ENCODE measurements at places on chromosomes 5 and 9. TPM values are rescaled to one million over a fixed set of nuclear protein-coding genes. Genes with fewer than 3 reads are reported as not detected.

Gene KCNT1
- not detected for polyA plus RNA-seq

Gene NRARP
- polyA plus RNA-seq: 0.37 TPM

Gene CCDC192
- not detected for polyA plus RNA-seq

Gene WNT8A
- not detected for polyA plus RNA-seq

Gene WDR31
- polyA plus RNA-seq: 0.12 TPM

Gene C5orf58
- not detected for polyA plus RNA-seq

Gene PLAC8L1
- polyA plus RNA-seq: not detected

Gene TXNDC8
- not detected for polyA plus RNA-seq

Gene SCGB3A2
- not detected for polyA plus RNA-seq

Gene DPM2
- polyA plus RNA-seq: 53.4 TPM

Gene CLTA
- 55.3 TPM for polyA plus RNA-seq

DNA sequence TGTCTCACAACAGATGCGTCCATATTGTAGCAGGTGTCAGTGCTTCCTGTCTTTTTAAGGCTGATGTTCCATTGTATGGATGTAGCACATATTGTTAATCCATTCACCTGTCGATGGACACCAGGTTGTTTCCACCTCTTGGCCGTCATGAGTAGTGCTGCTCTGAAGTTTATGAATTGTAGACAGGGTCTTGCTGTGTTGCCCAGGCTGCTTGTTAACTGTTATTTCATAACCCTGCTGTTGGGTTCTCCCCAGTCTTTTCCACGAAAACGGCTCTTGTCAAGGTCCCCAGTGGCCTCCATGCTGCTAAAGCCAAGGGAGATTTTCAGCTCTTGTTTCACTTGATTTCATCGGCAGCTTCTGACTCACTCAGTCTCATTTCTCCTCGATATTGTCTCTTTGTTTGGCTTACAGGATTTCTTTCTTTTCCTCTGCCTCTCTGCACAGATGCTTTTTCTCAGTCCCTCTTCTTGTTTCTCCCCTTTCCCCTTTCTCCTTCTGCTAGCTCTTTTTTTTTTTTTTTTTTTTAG is 12.1 kb upstream of the PSD2 start:
- H3K4me3 ChIP-seq: no peak overlapping the region
- peaks cover 5% of the 10 kb centered on the region for H3K36me3 ChIP-seq
- peaks cover 6% of the 10 kb centered on the region for H3K4me1 ChIP-seq
- no peak overlapping the region for H3K27ac ChIP-seq
- H3K27me3 ChIP-seq: peaks cover 28% of the 10 kb centered on the region

- H3K36me3 ChIP-seq: peaks cover 3% of the 10 kb centered on the region
- DNase-seq: no peak
- H3K4me3 ChIP-seq: no peak overlapping the region
- no peaks in the 10 kb centered on the region for H3K27me3 ChIP-seq
These were observed 24.4 kb downstream of the RNF145 start for GRCh38 chr5:159184858-159185381.

DNA sequence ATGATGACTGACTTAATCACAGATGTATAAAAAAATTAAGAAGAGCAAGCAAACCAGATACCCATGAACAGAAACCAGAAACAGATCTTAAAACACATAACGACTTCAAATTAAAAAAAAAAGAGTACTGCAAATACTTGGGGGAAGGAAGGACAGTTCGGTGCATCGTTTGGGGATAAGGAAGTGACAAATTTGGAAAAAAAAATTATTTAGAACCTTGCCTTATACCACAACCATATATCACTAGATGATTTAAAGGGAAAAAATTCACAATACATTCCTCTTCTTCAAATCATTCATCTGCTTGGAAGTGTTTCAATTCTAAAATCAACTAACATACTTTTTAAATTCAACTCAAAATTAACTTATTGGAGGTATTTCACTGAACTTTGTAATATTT is 1038.6 kb upstream of the DMAC1 start:
- H3K4me3 ChIP-seq: no peak overlapping the region
- H3K36me3 ChIP-seq: no peaks in the 10 kb centered on the region
- H3K4me1 ChIP-seq: no peaks in the 10 kb centered on the region
- H3K27me3 ChIP-seq: no peaks in the 10 kb centered on the region
- DNase-seq: no peak

- DNase-seq: no peak
- peak overlapping the region; percentile 71 for H3K4me3 ChIP-seq
- no peak overlapping the region for H3K27ac ChIP-seq
- H3K27me3 ChIP-seq: peaks cover 42% of the 10 kb centered on the region
- H3K36me3 ChIP-seq: peaks cover 10% of the 10 kb centered on the region
These were observed 1.5 kb downstream of the RASGRF2 start for GRCh38 chr5:80961376-80962281.

GRCh38 chr5:37435261-37435660 is 56.1 kb downstream of the WDR70 start:
- DNase-seq: no peak
- H3K27me3 ChIP-seq: no peaks in the 10 kb centered on the region
- no peak overlapping the region for H3K4me3 ChIP-seq
- peaks cover 6% of the 10 kb centered on the region for H3K36me3 ChIP-seq

DNA sequence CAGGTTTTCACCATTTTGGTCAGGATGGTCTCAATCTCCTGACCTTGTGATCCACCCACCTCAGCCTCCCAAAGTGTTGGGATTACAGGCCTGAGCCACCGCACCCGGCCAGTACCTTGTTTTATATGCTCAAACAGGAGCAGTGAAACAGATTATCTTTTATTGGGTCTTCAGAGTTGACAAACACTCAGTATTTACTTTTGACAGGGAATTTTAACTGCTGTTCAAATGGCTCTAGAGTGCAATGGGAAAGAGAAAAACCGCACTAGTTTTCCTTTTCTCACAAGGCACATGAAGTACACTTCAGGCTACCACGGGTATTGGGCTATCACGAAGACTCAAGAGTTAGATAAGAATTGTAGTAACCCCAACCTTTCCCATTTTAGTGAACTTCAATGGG is 471.9 kb upstream of the DAB2 start:
- no peak overlapping the region for H3K27ac ChIP-seq
- no peaks in the 10 kb centered on the region for H3K36me3 ChIP-seq
- DNase-seq: no peak
- H3K4me3 ChIP-seq: no peak overlapping the region
- peaks cover 6% of the 10 kb centered on the region for H3K27me3 ChIP-seq
- H3K4me1 ChIP-seq: no peaks in the 10 kb centered on the region

GRCh38 chr5:179288809-179289185 is 56.5 kb downstream of the ADAMTS2 start:
- no peaks in the 10 kb centered on the region for H3K4me1 ChIP-seq
- no peak for DNase-seq
- H3K27me3 ChIP-seq: no peaks in the 10 kb centered on the region
- no peaks in the 10 kb centered on the region for H3K36me3 ChIP-seq

GRCh38 chr5:963673-964531 is 44.7 kb upstream of the NKD2 start:
- DNase-seq: peak; percentile 50
- H3K36me3 ChIP-seq: no peaks in the 10 kb centered on the region
- peaks cover 82% of the 10 kb centered on the region for H3K27me3 ChIP-seq
- peaks cover 26% of the 10 kb centered on the region for H3K4me1 ChIP-seq
- no peak overlapping the region for H3K4me3 ChIP-seq

DNA sequence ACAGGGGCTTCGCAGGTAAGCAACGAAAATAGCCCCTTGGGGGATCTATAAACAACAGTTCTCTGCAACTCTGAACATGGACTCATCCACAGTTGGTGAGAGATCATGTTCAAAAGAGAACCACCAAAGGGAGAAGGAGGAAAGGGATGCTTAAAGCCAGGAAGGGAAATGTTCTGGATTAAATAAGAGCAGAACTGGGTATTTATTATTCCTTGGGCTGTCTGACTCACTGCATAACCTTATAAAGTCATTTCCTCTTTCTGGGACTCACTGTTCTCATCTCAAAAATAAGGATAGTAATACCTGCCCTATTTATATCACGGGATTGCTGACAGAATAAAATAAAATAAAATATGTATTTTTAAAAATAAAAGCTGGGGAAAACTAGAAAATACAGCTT is 11.2 kb upstream of the MARCHF3 start:
- no peak overlapping the region for H3K4me3 ChIP-seq
- H3K4me1 ChIP-seq: peaks cover 4% of the 10 kb centered on the region
- H3K27ac ChIP-seq: no peak overlapping the region

GRCh38 chr5:72895758-72896157 is 60.1 kb upstream of the FCHO2 start:
- H3K4me1 ChIP-seq: no peaks in the 10 kb centered on the region
- DNase-seq: no peak
- H3K4me3 ChIP-seq: no peak overlapping the region
- H3K27ac ChIP-seq: no peak overlapping the region
- H3K36me3 ChIP-seq: peaks cover 30% of the 10 kb centered on the region

DNA sequence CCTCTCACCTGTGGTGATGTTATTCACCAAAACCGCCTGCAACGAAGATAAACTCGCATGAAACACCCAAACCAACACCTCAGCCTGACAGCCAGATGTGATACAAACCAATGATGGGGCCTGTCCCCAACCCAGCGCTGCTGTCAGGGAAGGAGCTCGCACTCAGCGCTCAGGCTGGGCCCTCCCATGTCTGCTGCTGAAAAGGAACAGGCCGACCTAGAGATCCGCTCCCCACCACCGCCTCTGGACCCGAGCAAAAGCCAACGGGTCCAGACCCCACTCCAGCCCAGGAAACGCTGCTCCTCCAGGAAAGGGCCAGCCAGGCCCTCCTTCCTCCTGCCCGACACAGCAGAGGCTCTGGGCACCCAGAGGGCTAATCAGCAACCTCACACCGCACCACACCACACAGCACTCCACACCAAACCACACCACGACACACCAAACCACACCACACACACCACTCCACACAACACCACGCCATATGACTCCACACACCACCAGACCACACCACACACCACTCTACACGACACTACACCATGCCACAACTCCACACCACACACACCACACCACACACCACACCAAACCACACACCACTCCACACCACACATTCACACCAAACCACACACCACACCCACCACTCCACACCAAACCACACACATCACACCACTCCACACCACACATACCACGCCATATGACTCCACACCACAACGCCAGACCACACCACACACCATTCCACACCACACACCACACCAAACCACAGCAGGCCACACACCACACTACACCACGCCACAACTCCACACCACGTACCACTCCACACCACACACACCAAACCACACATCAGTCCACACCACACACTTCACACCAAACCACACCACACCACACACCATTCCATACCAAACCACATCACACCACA is 46.5 kb downstream of the GOLM1 start:
- no peak overlapping the region for H3K27ac ChIP-seq
- no peak for DNase-seq
- no peaks in the 10 kb centered on the region for H3K4me1 ChIP-seq
- H3K36me3 ChIP-seq: no peaks in the 10 kb centered on the region
- no peak overlapping the region for H3K4me3 ChIP-seq

DNA sequence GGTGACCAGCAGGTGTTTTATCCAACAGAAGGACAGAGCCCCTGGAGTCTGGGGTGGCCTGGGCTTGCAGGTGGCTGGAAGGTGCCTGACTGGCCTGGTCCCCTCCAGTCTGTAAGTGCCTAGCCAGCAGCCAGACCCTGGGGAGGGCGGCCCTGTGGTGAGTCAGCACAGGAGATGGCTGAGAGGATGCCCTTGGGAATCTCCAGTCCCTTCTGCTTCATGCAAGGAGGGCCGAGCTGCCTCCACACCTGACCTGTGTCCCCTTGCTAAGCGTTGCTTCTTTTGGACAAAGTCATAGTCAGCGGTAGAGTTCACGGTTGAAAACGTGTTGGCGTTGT is 20.2 kb downstream of the OBP2B start:
- peaks cover 10% of the 10 kb centered on the region for H3K4me1 ChIP-seq
- DNase-seq: no peak
- no peak overlapping the region for H3K4me3 ChIP-seq
- H3K36me3 ChIP-seq: no peaks in the 10 kb centered on the region

DNA sequence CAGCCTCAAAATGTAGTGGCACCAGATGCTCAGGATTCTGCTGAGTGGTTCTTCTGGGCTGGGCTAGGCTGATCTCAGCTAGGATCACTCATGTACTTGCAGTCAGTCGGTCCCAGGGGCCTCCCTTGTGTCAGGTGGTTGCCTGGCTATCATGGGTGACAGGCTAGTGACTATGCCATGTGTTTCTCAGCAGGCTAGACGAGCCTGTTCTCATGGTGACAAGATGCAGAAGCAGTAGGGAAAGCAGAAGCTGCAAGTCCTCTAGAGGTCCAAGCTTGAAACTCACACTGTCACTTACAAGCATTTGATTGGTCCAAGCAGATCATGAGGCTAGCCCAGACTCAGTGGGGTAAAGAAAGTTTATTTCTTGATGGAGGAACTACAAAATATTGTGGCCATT is 15.2 kb upstream of the KCNMB1 start:
- H3K4me3 ChIP-seq: no peak overlapping the region
- H3K27me3 ChIP-seq: no peaks in the 10 kb centered on the region
- no peaks in the 10 kb centered on the region for H3K36me3 ChIP-seq
- peaks cover 17% of the 10 kb centered on the region for H3K4me1 ChIP-seq

DNA sequence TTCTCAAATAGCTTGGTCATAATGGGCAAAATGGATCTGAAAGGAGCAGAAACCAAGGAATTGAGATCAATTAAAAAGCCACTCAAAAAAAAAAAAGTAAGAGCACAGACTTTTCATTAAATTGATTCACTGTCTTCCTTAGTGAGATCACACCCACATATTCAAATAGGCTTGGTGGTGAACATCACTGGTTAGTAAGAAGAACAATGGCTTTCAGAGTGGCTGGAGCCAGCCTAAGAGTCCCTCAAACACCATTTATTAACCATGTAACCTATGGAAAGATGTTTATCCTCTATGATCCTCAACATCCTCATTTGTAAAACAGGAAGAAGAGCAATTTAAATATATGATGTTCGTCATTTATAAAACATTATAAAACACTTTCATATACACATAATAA is 12.4 kb downstream of the CCDC112 start:
- H3K4me1 ChIP-seq: peaks cover 18% of the 10 kb centered on the region
- no peaks in the 10 kb centered on the region for H3K27me3 ChIP-seq
- no peaks in the 10 kb centered on the region for H3K36me3 ChIP-seq
- DNase-seq: no peak
- no peak overlapping the region for H3K4me3 ChIP-seq
- no peak overlapping the region for H3K27ac ChIP-seq

GRCh38 chr5:66603881-66604280 is 7.7 kb downstream of the MAST4 start:
- peaks cover 24% of the 10 kb centered on the region for H3K27me3 ChIP-seq
- no peak for DNase-seq
- H3K4me1 ChIP-seq: no peaks in the 10 kb centered on the region

DNA sequence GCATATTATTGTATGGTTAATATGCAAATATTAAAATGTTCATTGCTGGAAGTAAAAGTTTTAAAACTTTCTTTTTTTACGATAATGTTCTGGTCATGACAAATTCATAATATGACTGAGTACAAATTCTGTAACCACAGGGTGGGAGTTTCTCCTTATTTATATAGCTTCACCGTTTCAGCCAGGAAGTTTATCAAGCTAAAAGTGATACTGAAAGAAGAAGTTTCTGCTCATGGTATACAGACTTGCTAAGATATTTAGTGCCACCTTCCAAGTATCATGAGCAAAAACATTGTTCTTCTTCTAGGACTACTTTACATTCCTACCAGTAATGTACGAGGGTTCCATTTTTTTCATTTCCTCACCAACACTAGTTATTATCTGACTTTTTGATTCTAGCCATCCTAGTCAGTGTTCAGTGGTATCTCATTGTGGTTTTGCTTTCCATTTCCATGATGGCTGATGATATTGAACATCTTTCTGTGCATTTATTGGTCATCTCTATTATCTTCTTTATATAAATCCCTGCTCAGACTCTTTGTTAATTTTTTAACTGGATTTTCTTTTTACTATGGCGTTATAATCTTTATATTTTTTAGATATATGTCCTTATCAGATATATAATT is 94.2 kb upstream of the PRRC1 start:
- H3K27ac ChIP-seq: peak overlapping the region; percentile 58
- H3K4me1 ChIP-seq: peaks cover 11% of the 10 kb centered on the region
- peaks cover 7% of the 10 kb centered on the region for H3K27me3 ChIP-seq
- H3K36me3 ChIP-seq: no peaks in the 10 kb centered on the region
- no peak for DNase-seq

Measured in naive B cell (primary cell).